NCI-H774 (cell line): ENCODE measurements at places on chromosomes 4 and X.
A peak's percentile ranks its signal among the peaks of the same experiment; 100 is the strongest.

DNA sequence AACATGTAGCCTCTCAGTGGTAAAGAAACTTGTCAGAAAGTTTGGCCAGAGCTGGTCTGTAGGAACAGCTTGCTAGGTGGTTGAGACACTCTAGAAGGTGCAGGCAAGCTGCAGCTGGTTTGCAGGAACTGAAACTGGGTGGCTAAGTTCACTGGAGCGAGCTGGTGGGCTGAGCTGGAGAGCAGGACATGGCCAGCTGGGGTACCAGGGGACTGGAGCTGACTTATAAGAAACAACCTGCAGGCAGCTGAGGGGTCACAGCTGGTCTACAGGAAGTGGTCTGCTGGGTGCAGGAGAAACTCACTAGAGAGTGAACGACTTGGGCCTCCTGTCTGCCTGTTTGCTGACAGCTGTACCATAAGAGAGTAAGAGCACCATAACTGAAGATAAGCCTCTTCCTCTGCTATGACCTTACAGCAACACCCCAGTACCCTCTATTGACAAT lies 157.1 kb upstream of the LNX1 start:
- no peak for DNase-seq

GRCh38 chr4:94877973-94878372 lies 120.2 kb downstream of the BMPR1B start:
- no peak for DNase-seq

- peak; percentile 64 for DNase-seq
These were observed 156.8 kb upstream of the HS3ST1 start for GRCh38 chr4:11585506-11585905.

DNA sequence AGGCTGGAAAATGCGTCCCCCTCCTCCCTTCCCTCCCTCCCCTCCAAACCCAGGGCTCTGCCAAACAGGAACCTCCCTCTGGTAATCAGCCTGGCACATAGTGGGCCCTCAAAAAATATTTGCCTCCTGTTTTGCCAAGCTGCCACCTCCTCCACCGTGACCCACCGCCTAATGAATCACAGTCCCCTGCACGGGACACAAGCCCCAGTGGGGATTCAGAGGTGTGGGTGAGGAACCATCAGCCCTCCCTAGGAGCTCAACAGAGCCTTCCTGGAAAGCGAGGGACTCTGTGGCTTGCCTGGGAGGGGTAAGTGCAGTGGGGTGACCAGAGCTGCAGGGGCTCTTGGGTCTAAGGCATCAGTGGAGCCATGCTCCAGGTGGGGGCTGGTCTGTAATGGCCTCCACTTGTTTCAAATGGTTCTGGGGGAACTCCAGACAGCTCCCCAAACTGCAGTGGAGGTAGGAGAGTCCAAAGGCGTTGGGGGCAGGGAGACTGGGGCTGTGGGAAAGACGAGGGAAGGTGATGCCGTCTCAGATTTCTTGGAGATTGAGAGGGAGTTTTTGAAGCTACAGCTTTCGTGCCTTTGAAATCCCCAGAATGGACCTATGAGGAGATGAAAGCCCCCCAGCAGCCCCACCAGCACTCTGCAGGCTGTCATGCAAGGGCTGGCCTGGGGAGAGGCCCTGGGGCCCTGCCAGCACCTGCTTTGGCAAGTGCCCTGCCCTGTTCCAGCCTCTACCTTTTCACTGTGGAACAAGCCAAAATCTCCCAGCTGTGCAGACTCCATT lies 1.0 kb upstream of the PPP2R2C start:
- DNase-seq = no peak

DNA sequence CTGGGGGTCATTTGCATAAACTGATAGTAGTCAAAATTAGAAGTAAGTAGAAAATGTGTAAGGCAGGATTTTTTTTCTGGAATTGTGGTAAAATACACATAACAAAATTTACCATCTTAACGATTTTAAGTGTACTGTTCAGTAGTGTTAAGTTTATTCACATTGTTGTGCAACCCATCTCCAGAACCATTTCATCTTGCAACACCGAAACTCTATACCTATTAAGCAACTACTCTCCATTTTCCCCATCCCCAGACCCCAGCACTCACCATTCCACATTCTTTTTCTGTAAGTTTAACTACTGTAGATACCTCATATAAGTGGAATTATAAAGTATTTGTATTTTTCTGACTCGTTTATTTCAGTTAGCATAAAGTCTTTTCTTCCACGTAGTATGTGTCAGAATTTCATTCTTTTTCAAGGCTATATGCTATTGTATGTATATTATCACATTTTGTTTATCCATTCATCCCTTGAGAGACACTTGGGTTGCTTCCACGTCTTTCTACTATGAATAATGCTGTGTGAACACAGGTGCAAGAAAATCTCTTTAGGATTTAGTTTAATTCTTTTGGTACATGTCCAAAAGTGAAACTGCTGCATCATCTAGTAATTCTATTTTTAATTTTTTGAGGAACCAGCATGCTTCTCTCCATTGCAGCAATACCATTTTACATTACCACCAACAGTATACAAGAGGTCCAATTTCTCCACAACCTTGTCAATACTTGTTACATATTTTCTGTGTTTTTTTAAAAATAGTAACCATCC lies 39.1 kb upstream of the NSUN7 start:
- no peak for DNase-seq

DNA sequence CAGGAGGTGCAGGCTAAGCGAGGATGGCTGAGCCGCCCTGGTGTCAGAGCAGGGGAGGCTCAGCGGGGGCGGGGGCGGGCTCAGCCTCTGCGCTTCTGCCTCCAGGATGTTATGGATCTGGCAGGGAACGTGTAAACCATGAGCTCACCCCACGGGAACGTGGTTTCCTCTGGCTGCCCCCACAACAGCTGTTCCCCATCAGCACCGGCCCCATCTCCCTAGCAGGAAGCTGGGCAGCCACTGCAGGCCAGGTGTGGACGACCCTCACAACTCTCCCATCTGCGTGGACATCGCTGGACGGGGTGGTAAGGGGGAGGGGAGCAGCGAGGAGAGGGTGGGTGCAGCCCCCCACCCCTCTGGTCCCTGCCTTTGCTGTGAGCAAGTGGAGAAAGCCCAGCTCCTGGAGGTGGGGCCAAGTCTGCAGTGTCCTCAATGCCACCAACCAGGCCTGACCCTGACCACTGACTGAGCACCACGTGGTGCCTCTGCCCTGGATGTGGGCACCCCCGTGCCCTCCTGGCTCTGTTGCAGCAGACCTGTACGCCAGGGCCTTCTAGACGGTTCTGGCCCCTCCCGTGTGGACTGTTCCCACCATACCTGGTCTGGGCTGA lies 28.1 kb upstream of the SPON2 start:
- DNase-seq = no peak

DNA sequence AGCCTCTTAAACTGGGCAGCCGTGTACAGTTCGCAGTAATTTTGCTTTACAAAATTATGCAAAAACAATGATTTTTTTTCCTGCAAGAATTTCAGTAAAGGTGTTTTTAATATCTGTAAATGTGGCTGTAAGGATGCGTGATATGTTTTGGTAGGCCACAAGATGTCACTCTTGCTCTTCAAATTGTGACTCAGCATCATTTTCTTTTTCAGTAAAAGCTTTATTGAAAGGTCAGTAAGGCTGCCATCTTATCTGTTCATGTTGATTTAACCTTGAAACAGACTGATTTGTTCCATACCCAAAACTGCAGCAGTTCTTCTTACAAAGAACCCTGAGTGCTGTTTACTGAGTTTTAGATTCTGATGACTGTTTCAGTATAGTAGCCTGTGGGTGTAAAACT lies 39.9 kb downstream of the TXLNG start:
- DNase-seq = no peak

DNA sequence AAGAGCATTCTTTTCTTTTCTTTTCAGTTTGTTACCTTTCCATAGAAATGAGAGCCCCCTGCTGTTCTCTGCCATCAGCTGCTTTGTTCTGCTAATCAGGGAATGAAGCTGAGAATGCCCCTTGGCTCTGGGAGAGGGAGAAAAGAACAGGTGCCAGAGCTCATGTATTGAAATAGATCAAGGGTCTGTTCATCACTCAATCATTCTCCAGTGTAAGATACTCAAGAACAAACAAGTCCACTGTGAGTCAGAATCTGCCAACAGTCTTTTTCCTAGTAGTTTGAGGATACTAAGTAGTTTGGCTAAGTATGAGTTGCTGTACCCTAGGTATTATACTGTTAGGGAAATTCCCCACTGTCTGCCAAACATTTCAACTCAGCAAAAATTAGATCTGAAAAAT lies 144.3 kb downstream of the RTL3 start:
- DNase-seq = peak; percentile 19

GRCh38 chrX:42825201-42825600 lies 47.2 kb upstream of the PPP1R2C start:
- no peak for DNase-seq

GRCh38 chrX:139862208-139862607 lies 70.6 kb downstream of the ATP11C start:
- DNase-seq = no peak

DNA sequence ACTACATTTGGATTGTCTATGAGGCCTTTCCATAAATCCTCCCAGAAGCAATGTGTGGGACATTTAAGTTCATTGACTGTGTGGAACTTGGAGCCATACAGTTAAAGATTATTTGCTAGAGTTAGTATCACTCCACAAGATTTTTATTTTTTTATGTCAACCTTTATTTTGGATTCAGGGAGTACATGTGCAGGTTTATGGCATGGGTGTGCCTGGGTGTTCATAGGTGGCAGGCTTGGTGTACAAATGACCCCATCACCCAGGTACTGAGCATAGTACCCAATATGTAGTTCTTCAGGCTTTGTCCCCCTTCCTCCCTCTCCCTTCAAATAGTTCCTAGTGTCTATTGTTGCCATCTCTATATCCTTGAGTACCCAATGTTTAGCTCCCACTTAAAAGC lies 199.8 kb upstream of the ZFP42 start:
- DNase-seq = no peak

GRCh38 chrX:13101441-13102139 lies 57.2 kb upstream of the FAM9C start:
- no peak for DNase-seq

DNA sequence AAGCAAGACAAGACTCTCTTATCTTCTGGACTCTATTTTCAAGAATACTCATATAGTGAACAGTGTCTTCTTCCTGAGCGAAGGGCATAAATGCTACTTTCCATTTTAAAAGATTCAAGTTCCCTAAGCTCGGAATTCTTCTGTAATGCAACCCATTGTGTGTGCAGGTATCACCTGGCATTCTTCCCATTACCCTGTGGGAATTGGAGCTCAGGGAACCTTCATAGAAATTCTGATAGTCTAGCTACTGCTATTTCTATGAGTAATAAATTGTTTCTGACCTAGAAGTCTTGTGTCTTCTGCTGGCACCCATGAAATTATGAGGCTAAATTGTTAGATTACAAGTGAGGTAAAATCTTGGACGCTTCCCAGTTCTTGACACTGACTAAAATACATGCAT lies 324.1 kb upstream of the DIPK2B start:
- no peak for DNase-seq

DNA sequence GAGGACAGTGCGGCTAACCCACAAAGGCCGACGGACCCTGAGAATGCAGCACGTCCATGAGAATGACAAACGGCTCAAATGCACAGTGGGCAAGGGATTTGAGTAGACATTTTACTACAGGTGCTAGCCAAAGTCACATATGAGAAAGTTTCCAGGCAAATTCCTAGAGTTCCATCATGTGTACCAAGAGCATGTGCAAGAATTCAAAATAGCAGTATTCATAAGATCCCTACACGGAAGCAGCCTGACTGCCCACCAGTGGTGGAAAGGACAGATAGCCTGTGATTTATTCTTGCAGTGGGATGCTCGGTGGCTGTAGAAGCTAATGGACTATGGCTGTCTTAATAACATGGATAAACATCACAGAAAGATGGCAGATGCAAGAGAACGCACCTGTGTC lies 68.0 kb downstream of the RGS12 start:
- DNase-seq = no peak

GRCh38 chrX:107726816-107727534 lies 48.6 kb downstream of the TSC22D3 start:
- DNase-seq = no peak

- DNase-seq = peak; percentile 36
These were observed 27.6 kb upstream of the CFAP299 start for GRCh38 chr4:80307774-80308465.

GRCh38 chrX:123882391-123882790 lies 22.5 kb downstream of the XIAP start:
- no peak for DNase-seq
